Brain pericyte (primary cell): ENCODE measurements at places on chromosomes 4 and X.

DNA sequence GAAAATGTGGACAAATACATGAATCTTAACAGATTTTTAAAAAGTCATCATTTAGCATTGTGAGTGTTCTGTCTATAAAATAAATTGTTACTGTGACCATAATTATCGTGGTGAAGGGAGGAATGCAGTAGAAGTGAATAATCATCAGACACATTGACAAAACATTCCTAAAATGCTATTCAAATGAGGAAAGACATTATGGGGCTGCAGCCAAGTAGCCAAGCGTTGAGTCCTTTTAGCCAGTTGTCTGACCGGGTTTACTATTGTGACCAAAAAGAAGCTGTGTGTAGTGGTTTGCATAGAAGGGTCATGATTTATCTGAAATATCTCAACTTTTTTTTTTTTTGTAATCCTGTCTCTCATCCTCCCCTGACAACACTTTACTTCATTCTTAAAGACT, 19.5 kb downstream of the WWC2 start:
- no peak for DNase-seq

GRCh38 chr4:37359261-37359660, 114.7 kb downstream of the NWD2 start:
- DNase-seq: no peak

GRCh38 chr4:107931775-107932321, 499 bp downstream of the CYP2U1 start:
- DNase-seq: no peak

DNA sequence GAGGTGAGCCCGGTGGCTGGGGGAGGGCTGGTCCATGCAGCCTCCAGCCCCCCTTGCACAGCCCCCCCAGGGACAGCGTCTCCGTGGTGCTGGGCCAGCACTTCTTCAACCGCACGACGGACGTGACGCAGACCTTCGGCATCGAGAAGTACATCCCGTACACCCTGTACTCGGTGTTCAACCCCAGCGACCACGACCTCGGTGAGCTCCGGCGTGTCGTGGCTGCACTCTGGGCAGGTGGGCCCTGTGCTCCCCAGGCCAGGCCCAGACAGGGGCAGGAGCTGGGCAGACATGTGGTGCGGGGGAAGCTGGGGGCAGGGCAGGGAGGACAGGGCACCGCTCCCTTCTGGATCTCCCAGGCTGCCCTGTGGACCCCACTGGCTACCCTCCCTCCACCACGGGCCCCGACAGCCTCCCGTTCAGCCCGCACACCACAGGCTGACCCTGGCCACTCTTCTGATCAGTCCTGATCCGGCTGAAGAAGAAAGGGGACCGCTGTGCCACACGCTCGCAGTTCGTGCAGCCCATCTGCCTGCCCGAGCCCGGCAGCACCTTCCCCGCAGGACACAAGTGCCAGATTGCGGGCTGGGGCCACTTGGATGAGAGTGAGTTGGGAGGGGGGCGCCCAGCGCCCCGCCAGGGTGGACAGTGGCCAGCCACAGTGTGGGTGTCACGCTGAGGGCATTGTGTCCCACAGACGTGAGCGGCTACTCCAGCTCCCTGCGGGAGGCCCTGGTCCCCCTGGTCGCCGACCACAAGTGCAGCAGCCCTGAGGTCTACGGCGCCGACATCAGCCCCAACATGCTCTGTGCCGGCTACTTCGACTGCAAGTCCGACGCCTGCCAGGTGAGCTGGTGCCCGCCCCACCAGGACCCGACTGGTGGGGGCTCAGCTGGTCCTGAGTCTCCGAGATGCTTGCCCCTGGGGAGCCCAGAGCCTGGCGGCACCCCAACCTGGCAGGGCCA, 5.9 kb downstream of the HGFAC start:
- DNase-seq: no peak

GRCh38 chr4:81974523-81974922, 399.3 kb downstream of the HNRNPD start:
- DNase-seq: no peak

- DNase-seq: no peak
Measured at GRCh38 chr4:115749404-115749803, 636.0 kb upstream of the NDST4 start.

DNA sequence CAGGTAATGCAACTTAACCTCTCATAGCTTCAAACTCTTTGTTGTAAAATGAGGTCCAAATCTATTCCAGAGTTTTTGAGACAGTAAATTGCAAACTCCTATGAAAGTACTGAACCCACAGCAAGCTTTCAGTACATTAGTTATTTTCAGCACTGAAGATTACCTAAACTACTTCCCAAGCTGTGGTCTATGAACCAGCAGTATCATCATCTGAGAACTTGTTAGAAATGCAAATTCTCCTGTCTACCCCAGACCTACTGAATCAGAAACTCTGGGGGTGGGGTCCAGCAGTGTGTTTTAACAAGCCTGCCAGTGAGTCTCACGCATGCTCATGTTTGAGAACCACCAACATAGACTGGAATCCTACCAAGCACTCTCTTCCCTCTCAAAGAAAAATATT, 5.7 kb upstream of the CASP6 start:
- DNase-seq: no peak

DNA sequence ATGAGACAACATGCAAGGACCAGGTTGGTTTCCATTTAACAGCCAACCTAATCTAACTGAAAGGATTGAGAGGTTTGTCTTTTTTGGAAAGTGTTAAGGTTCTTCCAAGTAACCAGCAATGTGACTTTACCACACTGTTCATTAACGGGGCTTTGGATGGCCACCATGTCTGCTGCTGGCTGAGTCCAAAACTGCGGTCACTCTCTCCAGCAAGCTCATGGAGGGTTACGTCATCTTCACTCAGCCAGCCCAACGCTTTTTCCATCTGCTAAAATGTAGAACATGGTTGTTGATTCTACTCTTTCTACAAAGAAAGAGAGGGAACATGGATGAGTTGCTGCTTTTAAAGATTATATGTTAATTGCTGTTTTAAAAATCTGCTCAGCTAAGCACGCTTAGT, 11.0 kb downstream of the PKD2 start:
- no peak for DNase-seq

GRCh38 chr4:129344058-129344457, 248.1 kb downstream of the C4orf33 start:
- no peak for DNase-seq

DNA sequence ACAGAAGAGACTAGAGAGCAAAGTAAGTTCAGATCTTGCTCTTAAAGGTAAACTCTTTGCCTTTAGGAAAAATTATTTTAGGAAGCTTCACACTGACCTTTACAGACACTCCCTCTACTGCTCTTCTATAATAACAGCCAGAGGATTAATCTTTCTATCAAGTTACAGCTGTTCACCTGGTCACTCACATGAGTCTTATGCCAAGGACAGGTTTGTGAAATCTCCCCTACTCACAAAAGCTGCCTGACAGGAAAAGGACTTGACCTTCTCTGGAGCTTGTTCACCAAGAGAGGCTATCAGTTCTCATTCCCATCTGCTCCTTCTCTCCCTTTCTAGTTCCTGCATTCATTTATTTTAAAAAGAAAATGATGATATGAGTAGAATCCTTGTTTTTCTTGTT, 117.3 kb downstream of the C4orf51 start:
- DNase-seq: no peak

GRCh38 chr4:5869966-5870619, 22.8 kb downstream of the CRMP1 start:
- DNase-seq: no peak

DNA sequence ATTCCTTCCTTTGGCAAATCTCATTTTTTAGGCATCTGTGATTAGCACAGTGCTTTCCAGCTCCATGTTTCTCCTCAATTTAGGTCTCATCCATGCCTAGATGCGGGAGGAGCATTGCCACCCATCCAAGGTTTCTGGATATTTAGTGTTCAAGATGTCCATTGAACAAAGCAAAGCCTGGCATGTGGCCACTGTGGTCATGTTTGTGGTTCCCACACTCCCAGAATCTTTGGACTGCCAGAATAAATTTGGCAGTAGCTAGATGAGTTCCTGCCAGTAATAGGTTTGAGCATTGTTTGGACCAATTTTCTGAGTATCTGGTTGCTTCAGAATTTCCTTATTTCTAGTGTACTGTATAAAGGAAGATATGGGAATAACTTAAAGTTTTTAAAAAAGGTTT, 1124.1 kb downstream of the ADGRL3 start:
- DNase-seq: no peak

GRCh38 chrX:77917294-77917933, 6.9 kb downstream of the ATP7A start:
- no peak for DNase-seq

DNA sequence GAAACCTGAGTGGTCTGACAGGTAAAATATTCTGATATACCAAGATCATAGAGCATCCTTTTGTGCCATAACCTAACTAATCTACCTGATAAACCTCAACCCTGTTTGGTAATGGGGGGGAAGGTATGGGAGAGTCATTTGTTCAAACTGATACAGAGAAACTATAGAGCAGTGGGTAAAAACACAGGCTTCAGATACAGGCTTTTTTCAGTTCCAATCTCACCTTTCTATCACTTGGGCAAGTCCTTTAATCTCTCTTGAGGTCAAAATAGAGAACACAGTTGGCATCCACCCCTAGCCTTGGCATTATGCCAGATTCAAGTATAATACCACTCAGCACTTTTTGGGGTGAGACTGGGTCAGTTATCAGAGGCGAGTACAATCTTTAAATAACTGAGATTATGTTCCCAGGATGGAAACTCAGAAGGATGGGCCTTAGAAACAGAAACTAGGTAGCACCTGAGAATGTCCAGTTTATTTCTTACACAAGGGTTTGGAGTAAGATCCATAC, 880 bp upstream of the ETDC start:
- DNase-seq: no peak

DNA sequence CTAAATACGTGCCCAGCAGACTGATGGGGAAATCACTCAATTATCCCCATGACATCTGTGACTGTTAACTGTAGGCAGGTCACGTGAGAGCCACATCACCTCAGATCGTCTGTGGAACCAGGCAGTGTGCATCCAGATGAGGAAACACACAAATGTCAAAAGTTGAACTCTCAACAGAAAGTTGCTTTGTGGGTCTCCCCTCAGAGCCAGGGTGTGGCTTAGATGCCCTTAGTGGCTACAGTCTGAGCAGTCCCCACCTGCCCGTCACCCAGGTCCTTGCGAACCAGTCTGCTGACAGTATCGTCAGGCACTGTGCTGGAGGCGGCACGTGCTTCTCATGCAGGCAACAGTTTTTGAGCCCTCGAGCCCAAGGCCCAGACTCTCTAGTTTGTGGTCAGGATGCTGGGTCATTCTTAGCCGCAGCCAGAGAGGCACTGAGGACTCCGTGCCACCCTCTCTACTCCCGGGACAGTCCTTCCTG, 10.8 kb downstream of the TMEM187 start:
- no peak for DNase-seq

DNA sequence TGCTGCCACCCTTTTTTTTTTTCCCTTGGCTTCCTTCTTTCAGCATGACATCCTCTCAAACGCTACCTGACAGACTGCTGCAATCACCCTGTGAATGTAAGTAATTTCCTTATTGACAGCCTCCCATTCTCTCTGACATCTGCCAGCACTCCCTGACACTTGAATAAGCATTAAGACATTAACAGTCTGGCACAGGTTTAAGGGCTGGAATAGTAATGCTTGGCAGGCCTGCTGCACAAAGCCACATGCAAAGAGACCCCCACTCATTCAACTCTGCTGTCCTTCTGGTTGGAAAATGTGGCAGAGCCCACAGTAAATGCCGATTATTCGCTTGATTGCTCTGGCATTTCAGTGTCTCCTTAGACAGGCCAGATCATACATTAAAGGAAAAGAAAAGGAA, 28.1 kb upstream of the RASGEF1B start:
- no peak for DNase-seq

- DNase-seq: no peak
Measured at GRCh38 chrX:7252013-7252610, 104.2 kb upstream of the PUDP start.

DNA sequence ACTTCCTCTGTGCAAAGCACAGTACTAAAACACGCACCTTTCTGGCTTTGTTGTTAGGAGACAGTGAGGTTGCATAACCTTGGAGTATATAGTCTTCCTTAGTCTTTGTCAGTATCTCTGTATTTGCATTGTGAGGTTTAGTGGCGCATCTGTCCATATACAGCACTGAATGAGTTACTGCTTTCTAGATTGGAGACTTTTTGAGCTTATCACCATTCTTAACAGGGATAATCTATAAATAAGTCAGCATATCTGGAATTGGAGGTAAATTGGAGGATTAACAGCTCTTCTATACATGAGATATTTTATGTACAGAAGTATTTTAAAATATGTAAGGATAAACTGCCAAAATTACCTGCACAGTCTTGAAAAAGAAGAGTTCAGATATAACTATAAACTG, 4.3 kb downstream of the FHDC1 start:
- no peak for DNase-seq

DNA sequence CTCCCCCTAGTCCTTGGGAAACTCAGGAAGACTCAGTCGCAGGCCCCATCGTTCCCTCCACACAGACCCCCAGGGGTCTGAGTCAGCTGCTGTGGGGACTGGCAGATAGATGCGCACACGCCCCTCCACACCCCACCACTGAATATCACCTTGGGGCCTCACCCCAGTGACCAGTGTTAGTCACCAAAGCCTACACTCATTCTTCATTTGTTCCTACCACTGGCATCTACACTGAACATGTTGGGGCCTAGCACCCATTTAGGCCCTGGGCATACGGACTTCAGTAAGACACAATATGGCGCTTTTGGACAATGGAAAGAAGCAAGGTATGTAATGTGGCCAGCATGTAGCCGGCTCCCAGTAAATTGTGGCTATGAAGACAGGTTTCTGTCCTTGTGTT, 154.1 kb upstream of the PJA1 start:
- no peak for DNase-seq

- no peak for DNase-seq
Measured at GRCh38 chr4:125244848-125245450, 69.8 kb upstream of the FAT4 start.

GRCh38 chrX:68398291-68398690, 35.0 kb downstream of the OPHN1 start:
- DNase-seq: no peak

GRCh38 chr4:119697887-119698393, 69.3 kb upstream of the PDE5A start:
- DNase-seq: no peak

DNA sequence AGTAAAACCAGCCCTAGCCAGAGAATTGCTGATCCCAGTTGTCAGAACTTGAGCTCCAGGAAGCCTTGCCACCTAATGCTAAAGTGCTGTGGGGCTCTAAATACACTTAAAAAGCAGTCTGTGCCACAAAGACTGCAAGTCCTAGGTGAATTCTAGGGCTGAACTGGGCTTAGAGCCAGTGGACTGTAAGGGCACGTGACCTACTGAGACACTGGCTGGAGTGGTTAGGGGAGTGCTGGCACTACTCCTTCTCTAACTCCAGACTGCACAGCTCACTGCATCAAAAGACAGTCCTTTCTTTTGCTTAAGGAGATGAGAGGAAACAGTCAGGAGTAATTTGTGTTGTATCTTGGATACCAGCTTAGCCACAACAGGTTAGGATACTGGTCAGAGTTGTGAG, 1240.2 kb downstream of the FAM133A start:
- no peak for DNase-seq
